ENCODE measurements at places on chromosomes 6 and 20.

DNA sequence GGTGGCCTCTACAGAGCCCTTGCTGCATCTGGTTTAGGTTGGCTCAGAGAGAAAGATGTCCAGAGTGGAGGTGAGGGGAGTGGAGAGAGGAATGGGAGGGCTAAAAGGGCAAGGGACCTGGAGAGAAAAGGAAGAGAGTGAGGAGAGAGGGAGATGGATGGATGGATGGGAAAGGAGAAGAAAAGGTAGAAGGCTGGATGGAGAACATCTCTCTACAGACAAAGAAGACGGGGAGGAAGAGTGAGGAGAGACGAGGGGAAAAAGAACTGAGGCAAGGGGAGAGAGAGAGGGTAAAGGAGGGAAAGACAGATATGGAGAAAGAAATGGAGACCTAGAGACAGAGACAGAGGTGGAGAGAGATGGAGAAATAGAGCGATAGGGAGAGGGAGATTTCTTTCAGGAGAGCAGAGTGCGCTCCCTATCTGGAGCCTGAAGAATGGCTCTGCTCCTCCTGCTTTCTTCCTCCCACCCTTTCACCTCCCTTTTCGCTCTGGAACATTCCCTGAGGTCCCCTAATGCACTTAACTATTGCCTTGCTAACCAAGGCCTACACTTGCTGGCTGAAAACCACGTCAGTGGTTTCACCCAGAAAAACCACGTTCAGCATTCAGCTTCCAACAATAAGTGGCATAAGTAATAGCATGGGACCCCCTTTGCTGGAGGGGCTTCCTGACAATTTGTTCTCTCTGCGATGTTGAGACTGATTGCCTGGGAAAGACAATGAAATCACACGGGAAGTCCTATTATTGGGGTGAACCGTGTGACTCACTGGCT lies 286.3 kb downstream of the CDH26 start:
- no peak for DNase-seq

GRCh38 chr20:9368893-9369292 lies 145.5 kb upstream of the LAMP5 start:
- DNase-seq = no peak

DNA sequence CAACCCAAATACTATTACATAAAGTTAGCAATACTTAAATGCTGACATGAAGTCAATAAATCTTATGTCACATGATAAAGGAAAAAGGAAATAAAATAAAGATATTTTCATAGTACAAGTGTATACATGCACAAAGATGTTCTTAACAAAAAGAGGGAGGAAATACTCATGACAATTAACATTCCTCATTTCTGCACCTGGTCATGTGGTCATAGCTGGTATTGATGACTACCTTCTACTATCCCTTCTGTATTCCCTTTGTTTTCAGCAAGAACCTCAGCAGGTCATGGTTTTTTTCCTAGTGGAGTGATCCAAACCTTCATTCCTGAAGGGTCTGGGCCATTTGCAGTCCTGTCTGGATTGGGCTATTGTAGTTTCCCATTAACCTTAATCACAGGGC lies 43.5 kb upstream of the FYN start:
- DNase-seq = no peak

GRCh38 chr6:41100871-41101287 lies 28.1 kb downstream of the NFYA start:
- no peak for DNase-seq

- no peak for DNase-seq
Observed at GRCh38 chr20:51085769-51086168, 62.9 kb upstream of the KCNG1 start.

GRCh38 chr6:169912266-169913095 lies 161.1 kb downstream of the ERMARD start:
- DNase-seq = no peak

Measured in HCEC 1CT (cell line).